ENCODE measurements at places on chromosomes 13 and 19. TPM values are rescaled to one million over a fixed set of nuclear protein-coding genes. Genes with fewer than 3 reads are reported as not detected.
A peak's percentile ranks its signal among the peaks of the same experiment; 100 is the strongest.

- no peak for DNase-seq
These were observed 44.5 kb downstream of the RUBCNL start for GRCh38 chr13:46342538-46342937.

WDR62 gene
- 27.0 TPM for total RNA-seq

GRCh38 chr19:43634506-43634871, 5.2 kb downstream of the CADM4 start:
- peak; percentile 69 for DNase-seq

DNA sequence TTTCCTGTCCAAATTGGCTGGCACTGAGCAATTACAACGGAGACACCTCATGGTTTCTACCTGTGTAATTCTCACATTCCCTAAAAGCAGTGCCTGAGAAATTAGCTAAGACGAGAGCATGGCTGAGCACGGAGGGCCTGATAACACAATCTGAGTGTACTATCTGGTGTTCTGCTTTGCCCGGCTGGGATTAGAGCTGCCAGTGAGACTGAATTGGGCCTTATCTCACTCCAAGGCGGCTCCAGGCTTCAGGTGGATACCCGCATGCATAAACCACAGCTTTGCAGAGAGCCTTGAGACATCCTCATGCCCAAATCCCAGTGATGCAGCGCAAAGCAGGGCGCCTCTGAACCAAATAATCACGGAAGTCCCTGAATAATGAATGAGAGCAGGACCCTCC, 172.3 kb downstream of the OXGR1 start:
- no peak for DNase-seq

DNA sequence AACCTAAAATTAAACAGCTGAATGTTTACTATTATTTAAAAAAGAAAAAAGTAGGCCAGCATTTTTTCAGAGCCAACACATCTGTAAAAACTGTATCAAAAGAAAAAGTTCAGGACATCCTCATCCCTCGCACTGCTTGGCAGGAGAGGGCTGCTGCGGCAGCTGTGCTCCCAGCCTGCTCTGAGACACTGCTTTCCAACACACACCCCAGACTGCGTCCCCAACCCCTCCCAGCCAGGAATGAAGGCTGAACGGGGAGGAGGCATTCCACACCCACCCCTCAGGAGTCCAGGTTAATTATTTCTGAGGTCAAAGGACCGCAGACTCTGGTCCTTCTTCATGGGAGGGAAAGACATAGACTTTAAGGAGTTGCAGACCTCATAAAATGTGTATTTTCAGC, 43.1 kb downstream of the COL4A1 start:
- DNase-seq = no peak

GRCh38 chr19:8526345-8527091, 12.6 kb upstream of the ZNF414 start:
- DNase-seq = peak; percentile 97

GRCh38 chr19:1283207-1283916, 2.3 kb upstream of the EFNA2 start:
- DNase-seq = no peak

DNA sequence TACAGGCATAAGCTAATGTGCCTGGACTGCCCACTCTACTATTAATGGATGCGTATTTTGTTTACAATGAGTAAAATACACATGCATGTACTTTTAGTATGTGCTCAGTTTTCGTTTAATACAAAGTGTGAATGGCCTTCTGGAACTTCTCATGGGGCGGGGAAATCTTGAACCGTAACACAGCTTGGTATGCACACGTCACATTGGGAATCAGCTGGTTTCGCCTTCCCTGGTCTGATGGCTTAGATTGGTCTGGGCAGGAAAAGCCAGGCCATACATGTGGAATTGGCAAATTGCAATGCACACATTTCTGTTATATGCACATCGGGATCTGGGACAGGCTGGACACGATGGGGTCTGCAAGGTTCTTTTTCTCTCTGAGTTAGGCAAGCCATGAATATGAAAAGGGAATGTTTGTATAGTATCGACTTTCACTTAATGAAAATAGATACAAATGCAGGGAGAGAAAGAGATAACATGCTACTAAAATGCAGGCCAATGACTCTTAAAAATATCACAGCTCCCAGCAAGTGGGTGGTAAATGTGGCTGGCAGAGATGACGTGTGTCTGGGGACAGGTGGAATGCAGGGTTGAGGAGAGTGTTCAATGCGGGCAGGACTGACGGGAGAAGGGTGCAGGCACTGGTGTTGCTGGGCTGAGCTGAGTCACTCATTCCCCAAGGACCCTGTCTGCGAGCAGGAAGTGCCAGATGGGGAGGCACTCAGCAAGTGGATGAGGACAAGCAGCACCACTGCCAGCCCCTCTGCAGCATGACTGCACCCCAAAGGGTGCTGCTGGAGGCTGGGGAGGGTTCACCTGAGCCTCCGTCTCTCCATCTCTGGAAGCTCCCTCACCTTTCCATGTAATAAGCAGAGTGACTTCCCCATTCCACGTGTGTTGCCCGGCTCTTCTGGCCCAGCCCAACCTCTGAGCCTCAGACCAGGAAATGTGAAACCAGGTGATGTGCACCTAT, 204.0 kb upstream of the GPR12 start:
- DNase-seq = peak; percentile 51

FOXO1 gene
- 24.3 TPM for total RNA-seq

FCHO1 gene
- 21.7 TPM for total RNA-seq

CEACAM3 gene
- not detected for total RNA-seq

DNA sequence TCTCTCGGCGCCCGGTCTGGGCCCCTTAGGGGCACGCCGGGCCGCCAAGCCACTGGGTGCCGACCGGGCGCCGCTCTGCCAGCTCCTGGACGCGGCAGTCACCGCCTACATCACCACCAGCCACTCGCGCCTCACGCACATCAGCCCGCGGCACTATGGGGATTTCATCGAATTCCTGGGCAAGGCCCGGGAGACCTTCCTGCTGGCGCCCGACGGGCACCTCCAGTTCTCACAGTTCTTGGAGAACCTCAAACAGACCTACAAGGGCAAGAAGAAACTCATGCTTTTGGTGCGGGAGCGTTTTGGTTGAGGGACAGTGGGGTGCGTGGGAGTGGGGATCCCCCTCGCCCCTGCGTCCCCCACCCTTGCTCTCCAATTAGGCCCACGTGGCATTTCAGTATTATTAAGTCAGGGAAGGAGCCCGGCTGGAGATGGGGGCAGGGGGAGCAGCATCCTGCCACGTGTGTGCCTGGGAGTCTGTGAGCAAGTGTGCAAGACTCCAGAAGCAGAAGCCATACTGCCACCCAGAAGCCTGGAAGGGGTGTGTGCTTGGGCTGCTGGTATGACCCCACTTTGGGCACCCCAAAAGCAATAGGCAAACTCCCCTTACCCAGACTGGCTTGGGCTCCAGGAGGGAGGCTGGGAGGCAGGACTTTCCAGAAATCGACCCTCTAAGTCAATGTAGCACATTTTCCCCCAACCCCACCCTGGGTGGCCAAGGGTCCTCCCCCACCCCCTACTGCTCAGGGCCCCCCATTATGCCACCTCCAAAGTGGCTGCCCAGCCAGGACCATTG, 35.7 kb downstream of the ZSWIM4 start:
- DNase-seq = peak; percentile 30

ACER1 gene
- total RNA-seq = not detected

GRCh38 chr13:52846567-52847321, 1.7 kb downstream of the PCDH8 start:
- DNase-seq = peak; percentile 95

GRCh38 chr19:8254286-8255001, 45.3 kb downstream of the CERS4 start:
- peak; percentile 41 for DNase-seq

PSG4 gene
- total RNA-seq = not detected

DNA sequence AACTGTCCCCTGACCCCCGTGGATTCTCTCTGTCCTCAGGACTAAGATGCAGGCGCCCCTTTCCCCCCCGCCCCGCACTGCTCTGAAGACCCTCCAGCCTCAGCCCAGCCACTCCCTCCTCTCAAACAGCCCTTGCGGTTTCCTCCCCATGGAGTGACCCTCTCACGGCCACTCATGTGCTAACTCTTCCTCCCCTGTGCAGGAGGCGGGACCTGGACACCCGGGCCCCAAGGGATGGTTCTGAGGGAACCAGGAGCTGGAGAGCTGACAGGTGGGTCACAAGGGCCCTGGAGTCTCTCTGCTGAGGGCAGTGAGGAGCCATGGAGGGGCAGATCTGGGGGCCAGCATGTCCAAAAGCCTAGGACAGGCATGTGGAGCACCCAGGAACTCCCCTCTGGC, 1.9 kb downstream of the ISOC2 start:
- DNase-seq = no peak

ZNF155 gene
- total RNA-seq = 7.6 TPM

GFY gene
- not detected for total RNA-seq

- no peak for DNase-seq
These were observed 7.9 kb upstream of the PDE4A start for GRCh38 chr19:10412257-10412977.

DNA sequence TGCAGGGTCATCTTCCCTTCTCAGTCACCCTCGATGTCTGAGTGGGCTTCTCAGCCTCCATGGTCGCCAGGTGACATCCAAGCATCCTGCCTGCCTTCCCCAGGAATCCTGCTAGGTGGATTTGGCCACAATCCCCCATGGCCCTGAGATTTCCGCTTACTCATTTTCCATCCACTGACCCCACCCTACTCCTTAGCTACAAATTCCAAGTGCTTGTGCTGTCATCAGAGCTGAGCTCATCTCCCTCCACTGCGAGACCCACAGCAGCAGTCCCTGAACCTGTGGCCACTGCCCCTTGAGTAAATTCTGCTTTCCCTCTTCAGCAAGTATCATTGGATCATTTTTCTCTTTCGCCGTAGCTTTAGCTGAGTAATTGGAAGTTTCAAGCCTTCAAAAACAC, 90.5 kb upstream of the ANKRD10 start:
- no peak for DNase-seq

- DNase-seq = no peak
These were observed 67.3 kb downstream of the ZAR1L start for GRCh38 chr13:32247887-32248286.

DNA sequence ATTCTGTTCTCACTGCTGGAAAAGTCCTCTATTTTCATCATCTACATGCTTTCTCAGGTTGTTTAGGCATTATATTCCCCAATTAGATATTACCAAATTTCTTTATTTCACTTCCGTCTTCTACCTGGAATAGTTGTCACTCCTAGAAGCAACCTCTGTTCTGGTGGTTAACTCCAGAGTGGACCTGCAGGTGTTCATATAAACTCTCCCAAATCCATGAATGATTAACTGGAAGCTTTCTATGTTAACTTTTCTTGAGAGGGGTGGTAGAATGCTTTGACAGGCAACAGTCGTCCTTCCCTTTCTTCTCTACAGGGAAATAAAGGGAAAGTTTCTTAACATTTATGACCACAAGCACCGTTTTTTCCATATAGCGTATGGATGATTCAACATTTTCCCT, 48.4 kb upstream of the UFM1 start:
- DNase-seq = no peak

- DNase-seq = no peak
These were observed 169 bp downstream of the GRAMD1A start for GRCh38 chr19:35000338-35000646.

CYP4F3 gene
- not detected for total RNA-seq

- peak; percentile 31 for DNase-seq
These were observed 45.8 kb downstream of the RFX2 start for GRCh38 chr19:6064336-6065073.

- peak; percentile 73 for DNase-seq
These were observed 45.8 kb downstream of the MLLT1 start for GRCh38 chr19:6233827-6234511.

DNA sequence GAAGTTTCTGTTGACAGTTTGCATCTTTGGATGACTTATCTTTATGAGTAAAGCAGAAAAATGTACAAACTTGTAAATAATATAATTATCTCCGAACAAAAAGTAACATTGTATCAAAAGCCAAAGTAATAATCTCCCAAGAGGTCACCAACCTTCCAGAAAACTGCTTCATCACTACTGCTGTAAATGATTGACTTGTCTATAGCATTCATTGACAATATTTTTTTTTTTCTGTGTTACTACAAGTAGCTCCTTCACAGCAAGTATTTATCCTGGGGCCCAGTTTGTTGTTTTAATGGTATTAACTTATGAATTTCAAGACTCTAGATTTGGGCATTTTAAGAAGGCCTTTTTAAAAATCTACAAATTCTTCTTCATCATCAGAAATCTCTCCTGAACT, 242.4 kb downstream of the KLF12 start:
- no peak for DNase-seq

GRCh38 chr13:26476111-26476781, 81.2 kb upstream of the WASF3 start:
- DNase-seq = peak; percentile 54

DNA sequence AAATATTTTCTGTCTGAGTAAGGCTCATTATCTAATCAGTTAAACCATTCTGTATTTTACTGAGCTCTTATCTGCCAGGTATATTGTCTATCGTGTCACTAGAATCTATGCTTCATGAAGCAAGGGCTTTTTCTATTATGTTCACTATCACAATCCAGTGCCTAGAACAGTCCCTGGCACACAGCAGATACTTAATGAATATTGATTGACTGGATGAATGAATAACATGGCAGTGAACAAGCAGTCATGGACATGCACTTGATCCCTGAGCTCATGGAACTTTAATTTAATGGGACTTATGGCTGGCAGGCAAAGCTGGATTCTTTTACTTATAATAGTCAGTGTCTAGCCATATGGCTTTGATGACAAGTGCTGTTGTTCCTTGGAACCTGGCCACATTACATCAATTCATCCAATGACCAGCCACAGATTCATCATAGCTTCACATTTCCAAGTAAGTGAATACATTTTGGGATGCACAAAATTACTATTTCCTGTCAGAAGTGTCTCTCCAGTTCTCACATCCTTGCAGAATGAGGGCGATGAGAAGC, 214.8 kb downstream of the COG6 start:
- DNase-seq = no peak

SLC1A6 gene
- total RNA-seq = 0.62 TPM

DNA sequence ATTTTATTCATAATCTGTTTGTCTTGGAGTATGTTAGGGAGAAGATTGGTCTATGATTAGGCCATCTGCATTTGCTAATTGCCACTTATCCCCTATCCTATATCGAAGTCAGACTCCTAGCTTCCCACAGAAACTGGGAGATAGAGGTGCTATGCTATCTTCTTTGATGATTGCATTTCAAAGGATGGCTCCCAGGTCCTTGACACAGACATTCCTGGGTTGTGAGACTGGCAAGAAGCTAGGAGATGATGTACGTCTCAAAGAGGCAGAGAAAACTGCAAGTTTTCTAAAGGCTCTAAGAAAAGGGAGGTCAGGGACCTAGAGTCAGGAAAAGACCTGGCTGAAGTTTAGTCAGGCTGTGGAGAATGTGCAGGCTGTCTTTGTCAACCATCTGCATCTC, 1251.9 kb downstream of the PCDH17 start:
- no peak for DNase-seq

DNA sequence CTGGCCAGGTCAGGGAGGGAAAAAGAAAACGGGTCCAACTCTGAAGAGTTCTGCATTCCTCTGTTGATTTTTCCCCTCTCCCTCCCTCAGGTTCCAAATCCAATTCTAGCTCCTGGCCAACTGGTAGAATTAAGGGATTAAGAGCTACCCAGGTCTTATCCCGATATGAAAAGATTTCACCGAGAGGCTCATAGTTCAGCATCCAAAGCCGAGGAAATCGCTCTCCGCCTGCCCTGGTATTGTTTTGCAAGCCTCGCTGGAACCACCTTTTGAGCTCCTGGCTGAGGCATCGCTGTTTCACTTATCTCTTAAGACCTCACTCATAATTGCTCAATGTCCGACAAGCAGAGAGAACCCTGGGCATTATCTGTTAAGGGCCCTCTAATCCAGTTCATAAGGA, 180.4 kb downstream of the URI1 start:
- no peak for DNase-seq

- no peak for DNase-seq
These were observed 12.7 kb downstream of the ATP4B start for GRCh38 chr13:113645329-113645728.

- peak; percentile 81 for DNase-seq
These were observed 4.3 kb downstream of the DMKN start for GRCh38 chr19:35509018-35509652.
